NT2/D1 (cell line): ENCODE measurements at places on chromosomes 12 and 14.

GRCh38 chr12:103431387-103431786 is 64.4 kb downstream of the C12orf42 start:
- no peak for DNase-seq

DNA sequence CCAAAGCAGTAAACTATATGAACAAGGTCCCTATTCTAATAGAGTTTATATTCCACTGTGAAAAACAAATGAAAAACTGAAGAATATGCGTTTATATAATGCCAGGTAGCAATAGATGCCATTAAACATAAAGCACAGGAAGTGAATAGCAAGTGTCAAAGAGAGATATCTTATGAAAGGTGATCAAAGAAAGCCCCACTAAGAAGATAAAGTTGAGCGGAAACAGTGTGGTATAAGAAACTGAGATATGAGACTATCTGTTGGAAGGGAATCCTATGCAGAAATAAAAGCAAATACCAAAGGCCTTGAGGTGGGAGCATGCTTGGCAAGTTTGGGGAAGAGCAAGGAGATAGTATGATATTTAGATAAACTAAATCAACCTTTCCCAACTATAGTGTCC is 123.1 kb upstream of the FAR2 start:
- DNase-seq: no peak

- no peak for DNase-seq
These were observed 205.2 kb upstream of the RTL1 start for GRCh38 chr14:101108579-101109346.

- no peak for DNase-seq
These were observed at the start of gene APOLD1 for GRCh38 chr12:12784911-12785814. Gene APOLD1, plus strand, starts transcription at chr12:12785659. Its CDS starts 33 bp downstream, at chr12:12785692.

- no peak for DNase-seq
These were observed 218.8 kb upstream of the TMPO start for GRCh38 chr12:98296462-98297079.

- no peak for DNase-seq
These were observed 25.1 kb downstream of the NCOR2 start for GRCh38 chr12:124542021-124542949.

DNA sequence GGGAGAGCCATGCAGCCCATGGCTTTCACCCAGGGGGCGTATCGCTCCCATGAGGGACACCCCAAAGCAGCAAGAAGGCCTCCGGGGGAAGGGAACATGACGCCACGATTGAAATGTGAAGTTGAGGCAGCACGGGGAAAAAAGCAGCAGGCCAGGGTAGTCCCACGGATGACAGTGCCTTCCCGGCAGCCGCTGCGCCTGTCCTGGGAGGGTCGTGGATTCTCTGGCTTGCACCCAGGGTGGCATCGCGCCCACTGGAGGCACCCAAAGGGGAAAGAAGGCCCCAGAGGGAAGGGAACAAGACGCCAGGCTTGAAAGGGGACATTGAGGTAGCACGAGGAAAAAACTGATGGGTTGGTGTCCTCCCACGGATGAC is 161.6 kb upstream of the ALG10B start:
- no peak for DNase-seq

GRCh38 chr12:107467716-107468115 is 217.9 kb upstream of the PWP1 start:
- no peak for DNase-seq

DNA sequence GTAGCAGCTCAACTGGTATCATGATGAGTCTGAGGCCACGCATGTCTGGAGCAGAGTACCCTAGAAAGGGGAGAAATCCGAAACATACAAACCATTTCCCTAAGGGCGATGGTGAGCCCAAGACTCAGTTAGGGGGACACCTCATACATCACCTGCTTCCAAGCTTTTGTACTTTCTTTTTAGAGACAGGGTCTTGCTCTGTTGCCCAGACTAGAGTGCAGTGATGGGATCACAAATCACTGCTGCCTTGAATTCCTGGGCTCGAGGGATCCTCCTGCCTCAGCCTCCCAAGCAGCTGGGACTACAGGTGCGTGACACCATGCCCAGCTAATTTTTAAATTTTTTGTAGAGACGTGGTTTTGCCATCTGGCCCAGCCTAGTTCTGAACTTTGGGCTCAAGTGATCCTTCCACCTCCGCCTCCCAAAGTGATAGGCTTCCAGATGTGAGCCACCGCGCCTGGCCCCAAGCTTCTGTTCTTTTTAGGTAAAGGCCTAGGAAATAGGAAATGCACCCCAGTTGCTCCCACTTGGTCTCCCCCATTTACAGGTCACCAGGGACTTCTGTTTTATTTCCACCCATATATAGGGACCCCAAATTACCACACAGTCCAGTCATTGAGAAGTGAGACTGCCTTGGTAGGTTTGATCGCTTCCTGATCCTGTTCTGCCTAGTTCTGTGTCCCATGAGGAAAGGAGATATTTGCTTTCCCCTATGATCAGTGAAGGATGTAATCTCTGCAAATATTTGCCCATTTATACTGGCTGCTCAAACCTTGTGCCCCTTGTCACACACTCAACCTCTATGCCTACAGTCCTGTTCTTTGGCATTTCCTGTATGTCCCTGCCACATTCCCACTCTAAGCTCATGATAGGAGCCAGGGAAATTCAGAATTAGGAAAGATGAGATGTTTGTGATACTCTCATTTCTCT is at the start of gene APOF:
APOF (minus strand) TSS at position 728 of the 930 bp plus-strand sequence; CDS start at position 616, 112 bp downstream.
- no peak for DNase-seq

DNA sequence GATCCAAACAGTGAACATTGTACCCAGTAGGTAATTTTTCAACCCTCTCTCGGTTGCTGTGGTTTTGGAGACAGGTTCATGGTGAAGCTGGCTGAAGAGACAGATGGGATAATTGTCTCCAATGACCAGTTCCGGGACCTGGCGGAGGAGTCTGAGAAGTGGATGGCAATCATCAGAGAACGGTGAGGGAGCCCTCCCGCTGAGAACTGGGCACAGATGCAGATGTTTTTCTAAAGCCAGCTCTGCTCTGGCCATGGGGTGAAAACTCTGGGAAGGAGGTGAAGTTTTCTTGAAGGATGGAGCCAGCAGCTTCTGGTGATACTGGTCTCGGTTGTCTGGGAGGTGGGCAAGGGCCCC is 6.2 kb downstream of the KHNYN start:
- DNase-seq: no peak

DNA sequence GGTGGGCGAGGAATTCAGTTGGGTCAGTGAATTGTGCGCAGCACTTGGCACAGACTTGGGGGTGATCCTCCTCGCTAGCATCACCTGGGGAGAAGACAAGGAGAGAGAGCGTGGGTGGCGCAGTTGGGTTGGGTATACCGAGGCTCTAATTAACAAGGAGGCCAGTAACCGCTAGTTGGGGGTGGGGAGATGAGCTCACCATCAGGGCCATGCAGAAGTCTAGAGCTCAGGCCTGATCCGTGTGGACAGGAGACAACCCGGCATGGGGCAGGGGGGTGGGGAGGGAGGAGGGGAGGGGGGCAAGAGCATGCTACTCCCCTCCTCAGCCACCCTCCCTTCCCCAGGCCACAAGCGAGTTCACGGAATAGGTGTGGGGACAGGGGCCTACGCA is 580 bp downstream of the SALL2 start:
- no peak for DNase-seq

DNA sequence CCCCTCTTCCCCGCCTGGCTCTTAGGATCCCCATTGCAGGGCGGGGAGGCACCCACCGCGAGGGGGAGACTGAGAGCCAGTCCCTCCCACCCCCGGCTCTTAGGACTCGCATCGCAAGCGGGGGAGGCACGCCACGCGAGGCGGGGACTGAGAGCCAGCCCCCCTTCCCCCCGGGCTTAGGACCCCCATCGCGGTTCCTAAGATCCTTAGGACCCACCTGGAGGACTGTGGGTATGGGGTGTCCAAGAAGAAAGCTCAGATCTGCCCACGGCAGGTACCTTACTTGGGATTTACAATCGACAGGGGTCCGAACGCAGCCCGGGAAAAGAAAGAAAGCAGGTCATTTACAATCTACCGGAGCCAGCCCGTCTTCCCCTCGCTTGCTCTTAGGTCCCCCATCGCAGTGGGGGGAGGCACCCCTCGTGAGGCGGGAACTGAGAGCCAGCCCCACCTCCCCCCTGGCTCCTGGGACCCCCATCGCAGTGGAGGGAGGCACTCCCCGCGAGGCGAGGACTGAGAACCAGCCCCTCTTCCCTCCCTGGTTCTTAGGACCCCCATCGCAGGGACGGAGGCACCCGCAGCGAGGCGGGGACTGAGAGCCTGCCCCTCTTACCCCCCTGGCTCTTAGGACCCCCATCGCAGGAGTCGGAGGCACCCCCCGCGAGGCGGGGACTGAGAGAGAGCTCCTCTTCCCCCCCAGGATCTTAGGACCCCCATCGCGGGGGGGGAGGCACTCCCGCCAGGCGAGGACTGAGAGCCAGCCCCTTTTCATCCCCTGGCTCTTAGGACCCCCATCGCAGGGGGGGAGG is 43.7 kb downstream of the DDX11 start:
- peak; percentile 55 for DNase-seq

DNA sequence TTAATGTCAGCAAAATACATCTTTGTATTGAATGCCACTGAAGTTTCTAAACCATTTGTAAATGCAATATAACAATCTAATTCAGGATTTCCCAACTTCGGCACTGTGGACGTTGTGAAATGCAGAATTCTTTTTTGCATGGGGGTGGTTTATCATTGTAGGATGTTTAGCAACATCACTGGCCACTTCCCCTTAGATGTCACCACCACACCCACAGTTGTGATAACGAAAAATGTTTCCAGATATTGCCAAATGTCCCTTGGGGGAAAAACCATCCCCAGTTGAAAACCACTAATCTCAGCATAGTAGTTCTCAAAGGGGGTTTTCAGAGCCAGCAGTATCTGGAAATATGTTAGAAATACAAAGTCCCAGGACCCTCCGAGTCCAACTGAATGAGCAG is 203.3 kb downstream of the NAV3 start:
- DNase-seq: no peak

- peak; percentile 54 for DNase-seq
These were observed 4.4 kb downstream of the KRT86 start for GRCh38 chr12:52278575-52279421.

DNA sequence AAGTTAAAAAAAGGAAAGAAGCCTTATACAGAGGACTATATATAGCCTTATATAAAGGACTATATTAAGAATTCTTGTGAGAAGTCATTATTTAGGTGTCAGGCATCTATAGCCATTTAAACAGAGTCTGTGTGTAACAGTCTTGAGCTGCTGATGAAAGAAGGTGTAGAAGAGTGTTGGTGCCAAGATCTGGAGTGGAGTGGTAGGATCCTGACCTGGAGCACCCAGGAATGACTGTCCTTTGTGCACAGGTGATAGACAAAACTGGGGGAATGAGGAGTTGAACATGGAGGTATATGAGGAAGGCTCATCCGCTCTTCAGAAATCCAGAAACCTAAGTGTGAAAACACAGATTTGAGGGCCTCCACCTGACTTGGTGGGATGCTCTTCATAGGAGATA is 747.3 kb downstream of the NRXN3 start:
- no peak for DNase-seq

- DNase-seq: no peak
These were observed 55.9 kb upstream of the MIS18BP1 start for GRCh38 chr14:45308745-45309397.

GRCh38 chr12:67077617-67078016 is 191.5 kb upstream of the CAND1 start:
- DNase-seq: no peak

DNA sequence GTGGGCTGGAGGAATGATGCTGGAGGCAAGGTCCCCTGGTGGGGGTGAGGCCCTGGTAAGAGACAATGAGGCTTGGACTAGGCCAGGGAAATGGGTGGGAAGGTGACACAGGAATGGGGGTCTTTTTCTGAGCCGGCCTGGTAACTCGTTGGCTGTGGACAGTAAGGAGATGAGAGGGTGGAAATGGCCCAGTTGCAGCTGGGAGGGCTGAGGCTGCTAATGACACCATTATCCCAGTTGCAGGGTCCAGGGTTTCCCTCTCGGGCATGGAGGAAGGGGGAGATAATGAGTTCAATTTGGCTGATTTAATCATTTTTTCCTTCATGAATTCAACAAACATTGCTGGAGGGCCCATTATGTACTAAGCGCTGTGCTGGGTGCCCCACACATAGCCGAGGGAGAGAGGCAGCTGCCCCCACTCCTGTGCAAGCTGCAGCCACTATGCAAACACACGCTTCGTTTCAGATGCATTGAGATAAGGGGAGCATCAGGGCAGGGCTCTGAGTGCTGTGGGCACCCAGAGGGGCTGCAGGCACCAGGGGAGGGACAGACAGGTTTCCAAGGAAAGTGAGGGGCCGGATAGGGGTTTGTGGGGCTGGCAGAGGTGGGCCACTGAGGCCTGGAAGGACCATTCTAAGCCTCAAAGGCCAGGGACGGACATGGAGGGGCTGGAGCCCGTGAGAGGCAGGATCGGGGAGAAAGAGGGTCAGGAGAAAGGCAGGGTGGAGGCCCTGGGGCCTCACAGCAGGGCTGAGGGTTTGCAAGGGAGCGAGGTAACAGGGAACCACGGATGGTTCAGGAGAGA is 43.2 kb upstream of the MEG3 start:
- DNase-seq: no peak

GRCh38 chr14:64217834-64218233 is 76.3 kb downstream of the ESR2 start:
- DNase-seq: no peak

- no peak for DNase-seq
These were observed 36.2 kb upstream of the ATP2A2 start for GRCh38 chr12:110244829-110245228.

GRCh38 chr14:69611172-69612013 is at the start of gene SUSD6:
Gene SUSD6, plus strand, starts transcription at chr14:69611596. Its CDS starts 46,997 bp downstream, at chr14:69658593.
- peak; percentile 52 for DNase-seq

- DNase-seq: no peak
These were observed 12.0 kb downstream of the AQP6 start for GRCh38 chr12:49984476-49985359.

- DNase-seq: no peak
These were observed 27.8 kb downstream of the AREL1 start for GRCh38 chr14:74685056-74685455.

- no peak for DNase-seq
These were observed 21.2 kb upstream of the CDKL1 start for GRCh38 chr14:50417853-50418252.

DNA sequence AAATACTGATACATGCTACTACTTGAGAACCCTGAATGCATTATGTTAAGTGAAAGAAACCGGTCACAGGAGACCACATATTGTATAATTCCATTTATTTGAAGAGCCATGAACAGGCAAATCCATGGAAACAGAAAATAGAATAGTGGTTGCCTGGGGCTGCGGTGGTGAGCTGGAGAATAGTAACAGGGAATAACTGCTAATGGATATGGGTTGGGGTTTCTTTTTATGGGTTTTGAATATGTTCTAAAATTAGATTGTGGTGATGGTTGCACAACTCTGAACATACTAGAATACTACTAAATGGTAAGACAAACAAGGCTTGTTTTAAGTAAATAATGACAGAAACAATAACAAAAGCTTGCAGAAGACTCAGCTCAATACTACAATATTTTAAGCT is 293.0 kb downstream of the BTG1 start:
- DNase-seq: no peak

GRCh38 chr12:11719678-11720099 is 70.2 kb downstream of the ETV6 start:
- DNase-seq: peak; percentile 72

- DNase-seq: no peak
These were observed 2.4 kb downstream of the AGAP2 start for GRCh38 chr12:57735952-57736740.
